GM23248 (cell line): ENCODE measurements at places on chromosomes 7 and 10. TPM values are rescaled to one million over a fixed set of nuclear protein-coding genes. Genes with fewer than 3 reads are reported as not detected.

The IGFBP1 gene
- total RNA-seq: 1.3 TPM in 1 of 2 replicates, not detected in the other

The PKD2L1 gene
- not detected in 2 replicates for total RNA-seq

GRCh38 chr7:50805447-50806125 lies 22.9 kb upstream of the GRB10 start:
- H3K4me1 ChIP-seq: peaks cover 8% of the 10 kb centered on the region; the same call in 1 of the 2 replicates
- H3K27me3 ChIP-seq: peaks cover 12% of the 10 kb centered on the region
- H3K4me3 ChIP-seq: no peak overlapping the region
- no peaks in the 10 kb centered on the region for H3K36me3 ChIP-seq

DNA sequence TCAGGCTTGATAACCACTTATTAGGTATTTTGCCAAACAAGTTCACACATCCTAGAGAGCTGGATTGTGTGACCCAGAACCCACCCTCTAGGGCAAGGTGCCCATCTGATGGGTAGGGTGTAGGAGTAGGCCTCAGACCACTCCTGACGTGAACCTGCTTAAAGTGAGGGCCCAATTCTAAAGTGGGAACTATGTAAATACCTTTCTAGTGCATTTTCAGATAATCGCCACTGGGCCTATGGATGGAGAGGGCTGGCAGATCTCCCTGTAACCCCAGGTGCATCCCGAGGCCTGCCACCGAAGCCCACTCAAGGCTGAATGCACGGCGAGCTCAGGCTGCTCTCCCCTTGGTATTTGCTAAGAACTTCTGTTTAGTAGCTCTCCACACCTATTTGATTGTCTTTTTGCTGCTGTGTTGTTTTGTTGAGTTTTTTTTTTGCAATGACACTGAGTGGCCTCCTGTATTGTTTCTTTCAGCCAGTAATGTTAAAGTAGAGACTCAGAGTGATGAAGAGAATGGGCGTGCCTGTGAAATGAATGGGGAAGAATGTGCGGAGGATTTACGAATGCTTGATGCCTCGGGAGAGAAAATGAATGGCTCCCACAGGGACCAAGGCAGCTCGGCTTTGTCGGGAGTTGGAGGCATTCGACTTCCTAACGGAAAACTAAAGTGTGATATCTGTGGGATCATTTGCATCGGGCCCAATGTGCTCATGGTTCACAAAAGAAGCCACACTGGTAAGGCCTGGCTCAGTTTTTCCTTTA lies 71.7 kb downstream of the IKZF1 start:
- H3K27me3 ChIP-seq: peaks cover 11% of the 10 kb centered on the region
- no peak overlapping the region for H3K27ac ChIP-seq
- no peaks in the 10 kb centered on the region for H3K4me1 ChIP-seq
- H3K4me3 ChIP-seq: no peak overlapping the region
- no peaks in the 10 kb centered on the region for H3K36me3 ChIP-seq

The WASHC2C gene
- total RNA-seq: 22.4 and 31.7 TPM in 2 replicates

DNA sequence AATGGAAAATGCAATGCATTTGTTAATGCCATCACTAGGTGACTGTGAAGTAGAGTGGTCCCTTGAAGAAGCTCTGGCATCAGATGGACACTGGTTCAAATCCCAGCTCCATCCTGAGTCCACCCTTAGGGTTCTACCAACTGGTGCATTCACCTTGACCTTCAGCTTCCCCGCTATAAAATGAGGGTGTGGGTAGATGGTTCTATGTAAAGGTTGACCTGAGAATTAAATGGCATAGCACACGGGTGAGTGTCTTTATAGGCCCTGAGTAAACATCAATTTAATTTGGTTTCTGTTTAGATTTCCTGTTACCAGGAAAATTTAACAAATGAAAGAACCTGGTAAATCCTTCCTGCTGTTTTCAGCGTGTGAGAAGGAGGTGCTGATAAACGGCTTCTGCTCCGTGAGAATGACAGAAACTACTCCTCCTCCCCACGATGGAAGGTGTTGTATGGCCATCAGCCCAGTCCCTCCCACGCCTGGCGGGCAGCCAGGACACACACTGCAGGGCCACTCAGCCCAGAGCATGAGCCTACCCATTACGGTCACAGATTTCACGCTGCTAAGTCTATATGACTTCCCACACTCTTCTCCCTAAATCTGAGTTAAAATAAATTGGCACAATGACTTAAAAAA lies 210.1 kb downstream of the TNS3 start:
- H3K36me3 ChIP-seq: no peaks in the 10 kb centered on the region
- no peak for DNase-seq
- no peak overlapping the region for H3K4me3 ChIP-seq
- no peak overlapping the region for H3K27ac ChIP-seq

GRCh38 chr10:102492344-102492939 lies 10.1 kb downstream of the ACTR1A start:
- no peak for DNase-seq
- no peaks in the 10 kb centered on the region for H3K27me3 ChIP-seq
- H3K27ac ChIP-seq: no peak overlapping the region
- H3K36me3 ChIP-seq: peaks cover 12% of the 10 kb centered on the region

The MMD2 gene
- not detected in 2 replicates for total RNA-seq

DNA sequence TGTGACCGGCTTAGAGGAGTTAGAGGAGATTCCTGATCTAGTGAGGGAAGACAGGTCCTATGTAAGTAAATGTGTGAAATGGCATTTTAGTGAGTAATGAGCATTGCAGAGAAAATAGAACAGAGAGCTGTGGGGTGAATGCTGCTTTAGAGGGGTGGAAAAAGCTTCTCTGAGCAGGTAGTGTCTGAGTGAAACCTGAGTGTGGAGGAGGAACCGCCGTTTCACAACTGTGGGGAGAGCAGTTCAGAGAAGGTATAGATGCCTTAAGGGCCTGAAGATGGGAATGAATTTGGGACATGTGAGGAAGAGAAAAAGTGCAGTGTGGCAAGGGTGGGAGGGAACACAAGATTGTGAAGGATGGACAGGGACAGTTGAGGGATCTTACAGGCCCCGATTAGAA lies 21.6 kb downstream of the FBH1 start:
- no peak for DNase-seq
- no peaks in the 10 kb centered on the region for H3K4me1 ChIP-seq
- no peaks in the 10 kb centered on the region for H3K27me3 ChIP-seq
- H3K4me3 ChIP-seq: no peak overlapping the region
- H3K36me3 ChIP-seq: peaks cover 40% of the 10 kb centered on the region
- H3K27ac ChIP-seq: no peak overlapping the region

GRCh38 chr7:116562529-116563121 lies 37.8 kb downstream of the CAV1 start:
- H3K27me3 ChIP-seq: no peaks in the 10 kb centered on the region
- peaks cover 55% of the 10 kb centered on the region for H3K4me1 ChIP-seq
- H3K27ac ChIP-seq: peak overlapping the region; percentile 54

DNA sequence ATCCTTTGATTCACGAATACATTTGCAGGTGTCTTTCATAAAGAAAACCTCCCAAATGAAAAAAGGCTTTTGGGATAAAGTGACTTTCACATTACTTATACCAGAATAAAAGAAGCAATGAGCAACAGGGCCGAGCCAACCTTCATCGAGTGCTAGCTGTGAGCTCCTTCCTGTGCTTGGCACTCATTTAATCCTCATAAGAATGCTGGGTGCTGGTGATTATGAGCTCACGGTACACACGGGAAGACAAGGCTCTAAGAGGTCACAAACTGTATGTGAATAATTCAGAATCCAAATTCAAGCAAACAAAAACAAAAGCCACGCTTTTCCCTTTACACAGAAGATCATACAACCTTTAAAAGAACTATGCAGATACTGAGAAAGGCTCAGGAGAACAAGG lies 156.2 kb downstream of the COBL start:
- H3K4me1 ChIP-seq: no peaks in the 10 kb centered on the region
- peaks cover 26% of the 10 kb centered on the region for H3K27me3 ChIP-seq
- H3K36me3 ChIP-seq: no peaks in the 10 kb centered on the region
- DNase-seq: no peak

DNA sequence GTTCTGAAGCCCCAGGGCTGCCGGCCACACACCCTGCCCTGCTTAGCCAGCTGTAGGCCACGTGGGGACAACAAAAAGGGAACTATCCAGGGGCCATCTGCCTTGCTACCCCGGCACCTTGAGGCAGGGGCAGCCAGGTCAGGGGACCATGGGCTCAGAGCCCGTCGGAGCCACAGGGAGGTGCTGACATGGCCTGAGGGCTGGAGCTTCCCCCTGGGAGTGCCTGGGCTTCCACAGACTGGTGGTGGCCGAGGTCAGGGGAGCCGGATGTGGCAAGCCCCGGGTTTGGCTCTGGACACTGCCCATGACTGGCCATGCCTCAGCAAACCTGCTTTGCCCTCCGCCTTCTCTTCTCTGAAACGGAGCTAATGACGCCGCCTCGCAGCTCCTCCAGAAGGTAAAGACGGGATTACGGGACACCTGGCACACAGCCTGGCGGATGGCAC lies 178.5 kb downstream of the EBF3 start:
- no peak for DNase-seq
- H3K4me3 ChIP-seq: no peak overlapping the region
- H3K27ac ChIP-seq: no peak overlapping the region
- H3K4me1 ChIP-seq: no peaks in the 10 kb centered on the region

DNA sequence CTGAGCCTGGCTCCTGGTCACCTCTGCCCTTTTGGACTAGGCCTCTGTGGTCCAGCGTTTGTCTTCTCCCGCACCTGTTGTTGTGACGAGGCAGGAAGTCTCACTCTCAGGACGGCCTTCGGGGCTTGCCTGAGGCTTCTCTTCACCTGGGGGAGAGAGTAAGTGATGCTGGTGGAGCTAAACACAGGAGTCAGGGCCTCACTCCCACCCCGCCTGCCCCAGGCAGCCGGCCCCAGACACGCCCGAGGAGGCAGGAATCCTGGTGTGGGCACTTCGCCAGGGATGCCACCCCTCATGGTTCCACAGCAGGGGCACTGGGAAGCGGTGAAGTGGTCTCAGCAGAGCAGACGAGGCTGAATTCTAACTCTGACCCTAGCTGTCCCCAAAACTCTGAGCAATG lies 42.4 kb downstream of the IL2RA start:
- H3K36me3 ChIP-seq: no peaks in the 10 kb centered on the region
- H3K4me1 ChIP-seq: peaks cover 13% of the 10 kb centered on the region; the same call in 1 of the 2 replicates
- no peak overlapping the region for H3K4me3 ChIP-seq

The ZNF804B gene
- not detected in 2 replicates for total RNA-seq

DNA sequence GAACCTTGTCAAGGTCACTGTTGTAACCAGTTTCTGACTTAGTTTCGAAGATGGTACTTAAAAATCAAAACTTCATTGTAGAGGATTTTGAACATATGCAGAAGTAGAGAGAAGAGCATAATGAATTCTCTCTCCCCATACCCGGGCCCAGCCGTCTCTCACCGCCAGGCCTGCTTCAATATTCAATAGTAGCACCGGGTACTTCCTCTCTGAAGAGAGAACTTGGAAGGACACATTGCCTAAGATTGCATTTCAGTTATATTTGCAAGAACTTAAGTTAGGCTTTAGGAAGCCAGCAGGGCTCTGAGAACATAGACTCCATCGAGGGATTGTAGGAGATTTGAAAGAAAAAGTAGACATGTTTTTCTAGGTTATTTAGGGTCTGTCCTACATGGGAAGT lies 19.1 kb downstream of the LMTK2 start:
- H3K4me1 ChIP-seq: no peaks in the 10 kb centered on the region; the same call in 1 of the 2 replicates
- H3K27ac ChIP-seq: no peak overlapping the region
- no peaks in the 10 kb centered on the region for H3K27me3 ChIP-seq
- no peaks in the 10 kb centered on the region for H3K36me3 ChIP-seq
- no peak for DNase-seq
- H3K4me3 ChIP-seq: no peak overlapping the region

- peaks cover 4% of the 10 kb centered on the region; the same call in 1 of the 2 replicates for H3K36me3 ChIP-seq
- no peak for DNase-seq
- no peak overlapping the region for H3K4me3 ChIP-seq
- no peaks in the 10 kb centered on the region for H3K27me3 ChIP-seq
These were observed 57.4 kb downstream of the DGKI start for GRCh38 chr7:137789215-137789882.

DNA sequence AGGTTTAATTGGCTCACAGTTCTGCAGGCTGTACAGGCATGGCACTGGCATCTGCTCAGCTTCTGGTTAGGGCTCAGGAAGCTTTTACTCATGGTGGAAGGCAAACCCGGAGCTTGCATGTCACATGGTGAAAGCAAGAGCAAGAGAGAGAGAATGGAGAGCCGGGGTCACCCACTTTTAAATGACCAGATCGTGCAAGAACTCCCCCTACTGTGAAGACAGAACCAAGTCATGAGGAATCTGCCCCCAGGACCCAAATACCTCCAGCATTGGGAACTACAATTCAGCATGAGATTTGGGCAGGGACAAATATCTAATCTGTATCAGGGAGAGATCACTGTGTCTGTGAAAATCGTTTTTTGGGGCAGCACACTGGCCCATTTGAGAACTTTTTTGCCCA lies 110.0 kb upstream of the MYO3A start:
- H3K4me3 ChIP-seq: no peak overlapping the region
- no peaks in the 10 kb centered on the region for H3K36me3 ChIP-seq
- H3K4me1 ChIP-seq: no peaks in the 10 kb centered on the region
- no peak overlapping the region for H3K27ac ChIP-seq
- DNase-seq: no peak

DNA sequence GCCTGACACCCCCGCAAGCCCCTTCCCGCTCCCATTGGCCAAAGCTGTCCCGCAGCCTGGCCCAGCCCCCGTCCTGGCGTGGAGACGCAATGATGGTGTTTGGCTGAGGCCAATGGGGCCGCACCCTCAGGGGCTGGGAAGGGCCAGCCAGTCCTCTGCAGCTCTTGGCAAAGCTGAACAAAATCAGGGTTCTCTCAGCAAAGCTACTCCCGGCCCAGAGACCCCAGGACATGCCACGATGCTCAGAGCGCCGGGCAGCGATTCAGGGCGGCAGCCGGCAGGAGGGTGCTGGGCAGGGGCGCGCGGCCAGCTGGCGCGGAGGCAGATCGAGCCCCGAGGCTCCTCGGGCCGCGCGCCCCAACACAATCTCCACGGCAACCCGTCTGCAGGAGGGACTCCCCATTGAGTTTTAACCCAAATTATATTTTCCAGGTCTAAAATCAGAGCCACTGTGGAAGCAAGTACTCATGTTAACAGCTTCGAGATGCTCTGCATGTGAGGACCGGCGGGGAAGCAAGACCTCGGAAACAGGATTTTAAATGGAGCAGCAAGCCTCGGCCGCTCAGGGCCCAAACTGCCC lies 8.8 kb upstream of the CNPY1 start:
- DNase-seq: no peak
- H3K27me3 ChIP-seq: peaks cover 4% of the 10 kb centered on the region; the same call in 1 of the 2 replicates
- H3K4me3 ChIP-seq: no peak overlapping the region
- no peaks in the 10 kb centered on the region for H3K36me3 ChIP-seq
- H3K4me1 ChIP-seq: no peaks in the 10 kb centered on the region

The TYSND1 gene
- total RNA-seq: 6.4 and 8.1 TPM in 2 replicates

DNA sequence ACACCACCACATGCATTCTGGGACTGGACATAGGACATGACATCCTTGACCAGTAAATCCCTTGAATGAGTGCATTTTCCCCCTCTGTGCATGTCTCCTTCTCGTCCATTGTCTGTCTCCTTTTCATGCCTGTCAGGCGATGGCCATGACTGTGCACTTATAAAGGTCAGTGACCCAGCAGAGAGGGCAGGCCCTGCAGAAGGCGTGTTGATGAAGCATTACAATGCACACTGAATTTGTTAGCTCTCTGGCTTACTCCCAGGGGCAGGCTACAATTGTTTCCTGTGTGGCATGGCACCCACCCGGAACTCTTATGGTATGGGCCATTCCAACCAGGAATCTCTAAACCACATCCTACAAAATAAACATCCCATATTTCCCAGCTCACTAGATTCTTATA lies 71.1 kb downstream of the SAMD9 start:
- H3K36me3 ChIP-seq: no peaks in the 10 kb centered on the region
- peaks cover 29% of the 10 kb centered on the region for H3K4me1 ChIP-seq
- H3K4me3 ChIP-seq: no peak overlapping the region
- no peaks in the 10 kb centered on the region for H3K27me3 ChIP-seq
- DNase-seq: no peak
- no peak overlapping the region for H3K27ac ChIP-seq
